ENCODE measurements at places on chromosomes 7 and 10. TPM values are rescaled to one million over a fixed set of nuclear protein-coding genes. Genes with fewer than 3 reads are reported as not detected.

VPS26A gene
- 33.1 TPM for total RNA-seq

DNA sequence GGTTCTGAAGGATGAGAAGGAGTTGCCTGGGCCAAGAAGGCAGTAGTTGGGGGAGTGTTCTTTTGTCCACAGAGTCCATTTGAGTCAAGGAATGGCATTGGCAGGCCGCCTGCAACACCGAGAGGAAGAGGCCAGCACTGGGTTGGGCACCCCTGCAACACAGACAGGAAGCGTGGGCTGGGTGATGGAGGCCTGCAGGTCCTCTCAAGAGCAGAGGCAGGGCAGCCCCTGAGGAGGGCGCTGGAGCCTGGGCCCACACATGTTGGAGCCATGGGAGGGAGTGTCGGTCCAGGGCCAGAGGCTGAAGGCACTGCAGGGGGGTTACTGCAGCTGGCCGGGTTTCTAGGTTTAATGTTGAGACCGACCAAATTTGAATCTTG lies 137.3 kb downstream of the PTPN20 start:
- H3K27me3 ChIP-seq = no peaks in the 10 kb centered on the region
- DNase-seq = peak; percentile 68
- H3K27ac ChIP-seq = peak overlapping the region; percentile 31
- peaks cover 20% of the 10 kb centered on the region for H3K4me1 ChIP-seq
- H3K4me3 ChIP-seq = no peak overlapping the region

DNA sequence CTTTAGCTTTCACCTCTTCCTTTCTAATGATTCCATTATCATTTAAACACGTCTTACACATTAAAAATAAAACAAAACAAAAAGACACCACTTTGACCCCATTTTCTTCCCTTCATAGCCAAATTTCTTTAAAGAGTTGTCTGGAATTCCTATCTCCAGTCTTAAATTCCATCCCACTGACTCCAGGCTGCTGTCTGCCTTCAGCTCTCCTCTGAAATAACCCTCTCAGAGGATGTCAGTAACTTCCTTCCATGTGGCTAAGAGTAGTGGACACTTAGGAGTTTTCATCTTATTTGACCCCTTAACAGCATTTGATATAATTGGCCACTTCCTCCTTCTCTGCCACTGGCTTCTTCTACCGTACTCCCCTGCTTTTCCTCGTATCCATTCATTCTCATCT lies 69.6 kb upstream of the MKX start:
- H3K4me3 ChIP-seq = no peak overlapping the region
- no peaks in the 10 kb centered on the region for H3K4me1 ChIP-seq
- H3K27ac ChIP-seq = no peak overlapping the region
- no peak for DNase-seq
- no peaks in the 10 kb centered on the region for H3K27me3 ChIP-seq
- H3K36me3 ChIP-seq = no peaks in the 10 kb centered on the region

DNA sequence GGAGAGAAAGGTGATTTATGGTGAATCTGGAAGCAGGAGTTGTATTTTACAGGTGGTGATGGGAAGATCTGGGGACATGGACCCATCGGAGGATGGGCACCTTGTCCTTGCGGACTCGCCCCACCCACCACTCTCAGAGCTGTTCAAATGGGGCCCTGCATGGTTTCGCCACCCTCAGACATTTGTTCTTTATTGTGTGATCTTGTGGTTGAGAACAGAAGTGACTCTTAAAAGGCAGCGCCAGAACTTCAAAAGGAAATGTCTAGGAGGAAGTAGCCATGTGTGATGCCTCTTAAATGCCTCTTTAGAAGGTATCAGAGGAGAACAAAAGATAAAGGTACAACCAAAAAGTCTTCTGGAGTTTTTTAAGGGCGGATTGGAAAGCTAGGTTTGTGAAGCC lies 205.7 kb downstream of the KIAA1217 start:
- no peaks in the 10 kb centered on the region for H3K36me3 ChIP-seq
- H3K27me3 ChIP-seq = peaks cover 6% of the 10 kb centered on the region
- no peaks in the 10 kb centered on the region for H3K4me1 ChIP-seq
- no peak overlapping the region for H3K27ac ChIP-seq
- DNase-seq = no peak
- no peak overlapping the region for H3K4me3 ChIP-seq

DNA sequence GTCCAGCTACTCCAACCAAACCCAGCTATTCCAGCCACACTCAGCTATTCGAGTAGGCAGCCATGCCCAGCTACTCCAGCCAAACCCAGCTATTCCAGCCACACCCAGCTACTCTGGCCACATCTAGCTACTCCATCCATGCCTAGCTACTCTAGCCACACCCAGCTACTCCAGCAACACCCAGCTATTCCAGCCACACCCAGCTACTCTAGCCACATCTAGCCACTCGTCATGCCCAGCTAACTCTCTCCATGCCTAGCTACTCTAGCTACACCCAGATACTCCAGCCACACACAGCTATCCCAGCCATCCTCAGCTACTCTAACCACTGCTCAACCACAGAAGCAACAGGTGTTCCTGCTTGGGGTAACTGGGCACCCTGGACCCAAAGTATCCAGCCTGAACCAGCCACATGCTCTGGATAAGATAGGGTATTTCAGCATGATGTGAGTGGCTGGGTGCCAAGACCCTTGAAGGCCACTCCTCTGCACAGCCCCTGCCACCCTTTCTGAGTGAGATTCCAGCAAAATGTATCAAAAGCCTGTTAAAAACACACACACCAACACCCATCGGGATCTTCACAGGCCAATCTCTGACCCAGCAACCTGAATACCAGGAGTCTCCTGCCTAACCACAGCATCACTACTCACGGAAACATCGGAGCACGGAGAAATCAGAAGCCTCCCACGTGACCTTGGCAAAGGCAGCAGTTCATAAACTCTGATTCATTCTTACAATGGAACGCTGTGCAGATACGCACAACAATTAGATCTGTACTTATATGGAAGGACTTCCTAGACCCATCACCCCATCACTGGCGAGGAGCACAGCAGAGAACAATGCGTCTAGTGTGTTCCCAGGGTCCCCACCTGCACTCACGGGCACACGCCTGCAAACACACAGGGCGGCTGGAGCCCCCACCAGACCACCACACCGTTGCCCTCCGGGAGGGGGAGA lies 51.8 kb upstream of the DNAAF5 start:
- no peaks in the 10 kb centered on the region for H3K27me3 ChIP-seq
- H3K4me3 ChIP-seq = no peak overlapping the region
- no peak for DNase-seq
- no peak overlapping the region for H3K27ac ChIP-seq
- no peaks in the 10 kb centered on the region for H3K4me1 ChIP-seq

- no peak overlapping the region for H3K4me3 ChIP-seq
- H3K27ac ChIP-seq = peak overlapping the region; percentile 35
- peaks cover 72% of the 10 kb centered on the region for H3K4me1 ChIP-seq
- no peak for DNase-seq
Observed at GRCh38 chr10:32050177-32050576, 6.0 kb downstream of the KIF5B start.

DNA sequence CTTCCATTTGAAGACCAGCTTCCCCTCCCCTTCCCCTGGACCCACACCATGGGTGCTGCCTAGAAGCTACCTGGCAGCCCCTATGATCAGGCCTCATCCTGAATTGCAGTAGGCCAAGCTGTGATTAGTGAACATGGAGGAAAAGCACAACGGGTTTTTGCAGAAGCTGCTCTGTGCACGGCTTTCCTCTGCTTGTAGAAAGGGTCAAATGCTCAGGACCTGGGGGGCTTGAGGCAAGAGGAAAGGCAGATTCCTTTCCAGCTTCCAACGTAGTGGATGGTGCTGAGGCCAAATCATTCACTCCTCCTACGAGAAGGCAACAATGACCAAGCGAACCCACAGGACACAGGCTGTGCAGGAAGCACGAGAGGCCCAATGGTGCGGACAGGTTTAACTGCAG lies 410.3 kb upstream of the SHH start:
- no peak for DNase-seq
- no peaks in the 10 kb centered on the region for H3K36me3 ChIP-seq
- H3K4me1 ChIP-seq = no peaks in the 10 kb centered on the region
- H3K27ac ChIP-seq = no peak overlapping the region

- no peak overlapping the region for H3K4me3 ChIP-seq
- peaks cover 16% of the 10 kb centered on the region for H3K4me1 ChIP-seq
- H3K27me3 ChIP-seq = no peaks in the 10 kb centered on the region
- H3K36me3 ChIP-seq = no peaks in the 10 kb centered on the region
Observed at GRCh38 chr7:28166982-28167715, 13.4 kb downstream of the JAZF1 start.

DNA sequence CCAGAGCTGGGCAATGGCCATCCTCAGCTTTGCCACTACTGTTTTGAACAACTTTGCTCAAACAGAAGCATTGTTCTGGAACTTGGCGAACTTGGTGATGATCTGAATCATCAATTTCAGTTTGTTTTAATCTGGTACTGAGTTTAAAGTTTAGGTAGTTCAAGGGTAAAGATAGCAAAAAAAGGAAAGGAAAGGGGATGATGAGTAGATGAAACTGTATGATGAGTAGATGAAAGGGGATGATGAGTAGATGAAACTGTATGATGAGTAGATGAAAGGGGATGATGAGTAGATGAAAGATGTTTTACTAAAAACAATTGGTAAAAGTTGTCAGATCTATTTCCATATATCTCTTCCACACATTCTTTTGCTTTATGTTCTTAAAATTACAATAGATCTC lies 737.0 kb downstream of the LRMDA start:
- no peak overlapping the region for H3K27ac ChIP-seq
- peaks cover 2% of the 10 kb centered on the region for H3K36me3 ChIP-seq
- H3K27me3 ChIP-seq = no peaks in the 10 kb centered on the region

GRCh38 chr10:8044908-8045725 lies 9.4 kb upstream of the GATA3 start:
- peak overlapping the region; percentile 51 for H3K4me3 ChIP-seq
- no peak overlapping the region for H3K27ac ChIP-seq
- no peaks in the 10 kb centered on the region for H3K36me3 ChIP-seq
- peaks cover 64% of the 10 kb centered on the region for H3K4me1 ChIP-seq
- DNase-seq = peak; percentile 59

DNA sequence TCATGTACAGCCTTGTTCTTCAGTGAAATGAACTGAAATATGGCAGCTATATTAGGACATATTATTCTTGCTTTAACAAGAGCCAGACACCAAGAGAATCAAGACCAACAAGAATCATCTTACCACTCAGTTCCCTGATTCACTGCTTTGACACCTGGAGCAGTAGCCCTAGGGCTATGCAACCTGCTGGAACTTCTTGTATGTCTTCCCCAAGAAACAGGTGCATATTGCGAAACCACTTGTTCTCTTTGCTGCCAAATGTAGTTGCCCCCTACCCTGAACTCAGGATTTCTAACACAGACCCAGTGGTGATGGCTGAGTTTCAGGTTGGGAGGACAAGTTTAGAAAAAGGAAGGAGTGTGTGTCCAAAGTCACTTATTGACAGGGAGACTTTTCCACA lies 46.1 kb downstream of the WIPF3 start:
- H3K36me3 ChIP-seq = no peaks in the 10 kb centered on the region
- no peak overlapping the region for H3K4me3 ChIP-seq
- no peak for DNase-seq
- no peaks in the 10 kb centered on the region for H3K4me1 ChIP-seq

DNA sequence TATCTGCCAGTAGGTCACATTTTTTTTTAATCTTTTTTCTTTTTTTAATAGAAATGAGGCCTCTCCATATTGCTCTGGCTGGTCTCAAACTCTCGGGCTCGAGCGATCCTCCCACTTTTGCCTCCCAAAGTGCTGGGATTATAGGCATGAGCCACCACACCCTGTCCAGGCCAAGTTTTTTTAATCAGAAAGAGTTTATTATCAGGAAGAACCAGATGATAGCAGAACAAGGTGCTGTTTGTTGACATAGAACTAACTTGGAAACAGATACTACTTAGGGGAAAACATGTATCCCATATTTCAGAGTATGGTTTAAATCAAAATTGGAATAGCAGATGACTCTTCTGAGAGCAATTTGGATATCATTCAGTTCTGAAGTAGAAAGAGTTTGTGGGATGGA lies 118.6 kb downstream of the NRF1 start:
- DNase-seq = no peak
- no peaks in the 10 kb centered on the region for H3K4me1 ChIP-seq
- H3K36me3 ChIP-seq = peaks cover 23% of the 10 kb centered on the region
- H3K4me3 ChIP-seq = no peak overlapping the region
- no peak overlapping the region for H3K27ac ChIP-seq

DNA sequence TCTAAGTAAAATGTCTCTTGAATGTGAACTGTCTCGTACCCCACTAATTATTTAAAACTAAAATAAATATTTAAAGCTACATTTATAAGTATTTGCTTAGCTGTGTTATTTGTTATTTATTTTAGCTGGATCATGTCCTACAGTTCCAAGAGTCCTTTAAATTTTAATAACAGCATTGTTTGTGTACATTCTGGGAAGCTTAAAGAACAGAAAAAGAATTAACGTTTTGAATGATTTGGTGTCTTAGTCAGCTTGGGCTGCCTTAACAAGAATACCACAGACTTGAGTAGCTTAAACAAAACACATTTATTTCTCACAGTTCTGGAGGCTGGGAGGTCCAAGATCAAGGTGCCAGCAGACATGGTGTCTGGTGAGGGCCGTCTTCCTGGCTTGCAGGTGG lies 107.4 kb downstream of the ITIH5 start:
- H3K4me1 ChIP-seq = no peaks in the 10 kb centered on the region
- H3K27me3 ChIP-seq = peaks cover 5% of the 10 kb centered on the region
- no peak overlapping the region for H3K27ac ChIP-seq
- H3K4me3 ChIP-seq = no peak overlapping the region

- no peaks in the 10 kb centered on the region for H3K36me3 ChIP-seq
- no peaks in the 10 kb centered on the region for H3K4me1 ChIP-seq
- H3K27me3 ChIP-seq = no peaks in the 10 kb centered on the region
- no peak overlapping the region for H3K27ac ChIP-seq
- no peak overlapping the region for H3K4me3 ChIP-seq
Observed at GRCh38 chr10:83666762-83667161, 472.5 kb upstream of the GHITM start.

DNA sequence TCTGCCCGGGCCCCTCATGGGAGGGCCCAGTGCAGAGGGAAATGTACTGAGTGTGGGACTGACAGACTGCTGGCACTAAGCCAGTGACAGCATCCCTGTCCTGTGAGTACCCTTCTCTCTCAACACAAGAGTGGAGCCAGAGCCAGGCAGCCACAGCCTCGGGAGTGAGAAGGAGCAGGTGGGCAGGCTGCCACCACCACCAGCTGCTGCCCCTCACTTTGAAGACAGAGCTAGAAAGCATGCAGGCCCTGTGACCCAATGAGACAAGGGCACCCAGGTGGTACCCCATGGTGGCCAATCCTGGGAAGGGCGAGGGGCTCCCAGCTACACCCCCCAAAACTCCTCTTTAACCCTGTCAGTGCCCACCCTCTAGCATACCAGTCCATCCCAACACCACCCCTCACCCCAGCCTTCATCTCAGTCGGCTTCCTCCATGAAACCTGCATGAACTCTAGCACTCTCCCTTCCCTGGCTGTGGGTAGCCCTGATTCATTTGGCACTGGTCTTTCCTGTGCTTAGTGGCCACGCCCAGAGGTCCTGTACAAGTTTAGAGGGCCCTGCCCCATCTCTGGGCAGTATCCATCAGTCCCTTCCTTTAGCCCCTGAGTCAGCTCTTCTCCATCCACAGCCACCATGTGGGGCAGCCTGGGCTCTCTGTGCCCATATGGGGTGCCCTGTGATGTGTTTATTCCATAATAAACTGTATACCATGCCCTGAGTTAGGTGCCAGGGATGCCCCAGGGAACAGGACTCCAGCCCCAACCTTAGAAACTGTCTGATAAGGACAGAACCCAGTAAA lies 207.0 kb upstream of the ZMIZ1 start:
- peaks cover 9% of the 10 kb centered on the region for H3K4me1 ChIP-seq
- no peak for DNase-seq
- no peak overlapping the region for H3K27ac ChIP-seq
- no peak overlapping the region for H3K4me3 ChIP-seq
- no peaks in the 10 kb centered on the region for H3K27me3 ChIP-seq
- no peaks in the 10 kb centered on the region for H3K36me3 ChIP-seq

All from activated CD8-positive, alpha-beta T cell treated with anti-CD3 and anti-CD28 coated beads for 36 hours (primary cell).